ENCODE measurements at places on chromosomes 3 and 15. TPM values are rescaled to one million over a fixed set of nuclear protein-coding genes. Genes with fewer than 3 reads are reported as not detected.

Gene TP63
- total RNA-seq: not detected

Gene SKOR1
- 0.10 TPM for total RNA-seq

Gene CFAP161
- 1.8 TPM for total RNA-seq

Gene ALS2CL
- total RNA-seq: 8.8 TPM

Gene ADAMTS9
- 54.9 TPM for total RNA-seq

Gene TTLL13
- total RNA-seq: 0.38 TPM

Gene IRAK2
- 29.4 TPM for total RNA-seq

Gene EPHB1
- total RNA-seq: 3.6 TPM

Gene PLA2G4D
- not detected for total RNA-seq

Gene ADPRH
- total RNA-seq: 9.2 TPM

Gene CSTA
- not detected for total RNA-seq

Gene SH2D7
- total RNA-seq: not detected

Gene CAMK2N2
- not detected for total RNA-seq

Gene PLOD2
- 284 TPM for total RNA-seq

Gene PLD1
- 65.4 TPM for total RNA-seq

Gene THRB
- 0.33 TPM for total RNA-seq

Gene LRRN1
- total RNA-seq: not detected

Gene IL17RB
- total RNA-seq: not detected

Gene RPLP1
- 115 TPM for total RNA-seq

Gene GUCA1C
- total RNA-seq: not detected

Gene CIP2A
- 16.7 TPM for total RNA-seq

Gene CCDC13
- not detected for total RNA-seq

Gene TRPM1
- total RNA-seq: 0.38 TPM

Gene GRK7
- total RNA-seq: not detected

Gene ISLR2
- total RNA-seq: not detected

Gene ISLR
- total RNA-seq: 0.76 TPM

Gene CHMP2B
- total RNA-seq: 31.8 TPM

Gene NKTR
- 100 TPM for total RNA-seq

Gene TMEM158
- total RNA-seq: 1.9 TPM

Gene SCN5A
- 4.6 TPM for total RNA-seq

Gene CYP1A2
- total RNA-seq: not detected

Gene WDR49
- under 0.01 TPM for total RNA-seq

Gene RYR3
- not detected for total RNA-seq

Gene GRAMD1C
- 26.8 TPM for total RNA-seq

Gene CTXN2
- not detected for total RNA-seq

Gene GOLGA8S
- total RNA-seq: not detected

Gene SLC22A13
- total RNA-seq: under 0.01 TPM

Gene MKRN2
- 41.3 TPM for total RNA-seq

Gene CDCP1
- total RNA-seq: 0.98 TPM

Gene GPR27
- total RNA-seq: not detected

Gene PRR23C
- total RNA-seq: not detected

Gene GOLGA6D
- total RNA-seq: not detected

Gene TMCO5A
- not detected for total RNA-seq

Gene PRKCI
- total RNA-seq: 39.6 TPM

Gene CCR5
- total RNA-seq: not detected

Gene ROBO2
- total RNA-seq: under 0.01 TPM

Gene UTS2B
- 0.38 TPM for total RNA-seq

Gene FEZF2
- total RNA-seq: not detected

Gene KNL1
- total RNA-seq: 11.8 TPM

Gene ERC2
- total RNA-seq: 1.9 TPM

Gene WDR82
- 63.7 TPM for total RNA-seq

Gene STAB1
- 267 TPM for total RNA-seq

Gene C15orf62
- total RNA-seq: 0.65 TPM

Data from vein endothelial cell (primary cell).